ENCODE measurements at places on chromosomes 13 and 19.

- no peak for DNase-seq
Observed at GRCh38 chr19:14413693-14414181, 5.4 kb downstream of the DDX39A start.

DNA sequence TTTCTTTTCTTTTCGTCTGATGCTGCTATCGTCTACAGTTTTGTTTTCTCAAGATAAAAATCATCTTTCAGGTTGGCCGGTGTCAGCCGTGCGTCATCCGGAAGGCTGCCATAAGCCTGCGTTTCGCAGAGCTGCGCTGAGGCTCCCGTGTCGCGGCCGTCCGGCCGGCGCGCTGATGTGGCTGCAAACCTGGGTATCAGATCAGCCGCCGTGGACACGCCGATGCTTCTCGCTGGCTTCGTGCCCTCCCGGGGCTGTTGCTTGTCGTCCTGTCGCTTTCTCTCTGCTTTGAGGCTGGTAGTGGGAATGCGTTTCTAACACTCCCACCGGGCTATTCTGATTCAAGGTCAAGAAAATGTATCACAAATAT lies 45.9 kb upstream of the TFDP1 start:
- no peak for DNase-seq

DNA sequence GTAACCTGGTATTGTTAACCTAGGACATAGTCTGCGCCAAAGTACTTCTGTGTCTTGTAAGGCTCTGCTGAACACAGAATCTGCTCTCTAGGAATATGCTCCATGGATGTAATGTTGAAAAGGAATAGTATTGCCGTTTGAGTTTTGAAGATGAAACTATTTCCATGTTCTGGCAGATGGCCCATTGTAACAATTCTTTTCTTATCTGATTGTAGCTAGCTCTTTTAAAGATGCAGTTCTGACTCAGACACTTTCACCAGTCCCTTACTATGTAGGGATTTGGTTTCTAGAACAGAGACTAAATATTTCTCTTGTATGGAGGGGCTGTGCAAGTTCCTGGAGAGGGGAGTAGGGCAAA lies 185.6 kb downstream of the MTUS2 start:
- DNase-seq, result no peak

DNA sequence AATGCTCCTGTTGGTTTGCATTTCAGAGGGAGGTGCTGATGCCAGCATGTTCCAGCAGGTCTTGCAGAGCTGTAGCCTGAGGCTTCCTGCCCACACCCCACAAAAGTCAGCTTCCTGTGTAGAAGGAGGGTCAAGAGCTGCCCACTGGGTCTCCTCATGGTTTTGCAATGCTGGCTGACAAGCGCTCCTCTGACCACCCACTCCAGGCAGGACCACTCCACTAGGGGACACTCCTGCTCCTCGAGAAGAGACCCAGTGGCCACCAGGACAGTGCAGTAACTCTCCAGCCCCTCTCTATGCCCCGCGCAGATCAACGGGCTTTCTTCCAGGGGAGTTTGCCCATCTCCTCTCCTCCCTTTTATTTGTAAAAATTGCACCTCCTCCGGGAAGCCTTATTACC lies 72.9 kb upstream of the UQCRFS1 start:
- DNase-seq, result no peak

DNA sequence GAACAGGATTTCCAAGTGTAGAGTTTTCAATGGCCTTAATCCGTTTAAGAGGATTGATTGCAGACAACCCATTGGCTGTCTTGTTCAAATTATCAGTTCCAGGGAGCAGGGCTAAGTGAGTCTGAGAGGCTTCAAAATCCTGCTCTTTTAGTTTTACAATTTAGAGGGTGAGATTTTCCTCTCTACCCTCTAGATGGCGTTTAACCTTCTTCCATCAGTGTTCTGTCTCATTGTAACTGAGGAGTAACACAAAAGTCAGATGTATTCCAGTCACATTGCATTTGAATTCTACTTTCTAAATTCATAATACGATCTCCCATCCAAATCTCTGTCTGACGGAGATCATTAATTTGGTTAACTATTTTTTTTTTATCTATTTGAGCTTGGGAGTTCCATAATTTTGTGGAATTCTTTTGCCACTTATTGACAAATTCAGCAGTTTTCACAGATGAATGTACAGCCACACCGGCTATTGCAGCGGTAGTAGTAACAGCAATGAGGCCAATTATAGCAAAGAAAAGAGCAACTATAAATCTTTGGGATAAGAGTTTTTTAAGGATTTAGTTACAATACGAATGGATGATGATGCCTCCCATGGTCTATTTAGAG lies 7.8 kb upstream of the C19orf84 start:
- DNase-seq, result no peak

GRCh38 chr13:27425158-27425917 lies 919 bp downstream of the GTF3A start:
- DNase-seq, result no peak

- DNase-seq, result no peak
Observed at GRCh38 chr13:73481886-73482445, 423.2 kb downstream of the KLF5 start.

DNA sequence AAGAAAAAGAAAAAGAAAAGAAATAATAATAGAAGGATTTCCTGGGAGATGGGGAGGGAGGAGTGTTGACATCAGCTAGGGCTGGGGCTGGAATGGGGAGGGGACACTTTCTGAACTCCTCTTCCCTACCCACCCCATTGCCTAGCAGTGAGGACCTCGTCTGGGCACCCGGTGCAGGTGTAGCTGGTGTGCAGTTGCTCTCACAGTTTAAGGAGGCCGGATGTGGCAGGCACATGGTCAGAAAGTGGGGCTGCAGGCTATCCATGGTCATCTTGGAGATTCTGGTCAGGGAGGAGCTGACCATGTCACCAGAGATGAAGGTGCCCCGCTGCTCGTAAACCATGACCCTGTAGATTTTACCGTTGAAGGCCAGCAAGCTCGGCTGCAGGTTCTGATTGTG lies 8.5 kb upstream of the TUBB4A start:
- DNase-seq, result no peak

DNA sequence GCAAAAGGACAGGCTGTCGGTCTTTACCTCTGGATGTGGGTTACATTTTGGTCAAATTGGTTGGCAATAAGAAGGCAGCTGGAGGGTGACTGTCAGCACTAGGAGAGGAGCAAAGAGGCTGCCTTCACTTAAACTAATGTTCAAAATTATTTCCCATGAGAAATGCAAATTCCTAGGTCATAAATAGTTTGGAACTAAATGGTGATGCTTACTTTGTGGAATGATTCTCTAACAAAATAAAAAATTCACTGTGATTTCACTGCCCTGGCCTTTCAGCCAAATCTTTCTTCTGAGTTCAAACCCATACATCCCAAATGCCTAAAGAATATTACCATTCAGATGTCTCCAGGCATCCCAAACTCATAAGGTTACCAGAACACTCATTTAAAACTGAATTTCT lies 25.0 kb upstream of the OXGR1 start:
- no peak for DNase-seq

- DNase-seq, result no peak
Observed at GRCh38 chr13:49791315-49791710, 1.2 kb downstream of the KPNA3 start.

DNA sequence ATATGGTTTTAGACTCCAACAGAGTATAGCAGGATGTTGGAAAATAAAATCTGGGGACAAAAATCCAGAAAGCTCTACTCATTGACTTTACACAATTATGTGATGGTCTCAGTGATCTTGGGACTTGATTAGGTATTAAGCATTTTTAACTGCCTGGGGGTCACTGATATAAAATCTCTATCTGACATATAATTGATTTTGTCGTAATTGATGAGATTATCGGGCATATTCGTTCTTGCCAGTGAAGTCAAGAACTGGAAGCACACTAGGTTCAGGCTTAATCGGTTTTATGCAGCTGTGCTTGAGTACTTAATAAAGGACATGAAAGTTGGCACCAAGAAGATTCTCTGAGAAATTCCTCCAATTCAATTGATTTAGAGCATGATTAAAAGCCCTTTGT lies 390.7 kb downstream of the DCT start:
- no peak for DNase-seq

DNA sequence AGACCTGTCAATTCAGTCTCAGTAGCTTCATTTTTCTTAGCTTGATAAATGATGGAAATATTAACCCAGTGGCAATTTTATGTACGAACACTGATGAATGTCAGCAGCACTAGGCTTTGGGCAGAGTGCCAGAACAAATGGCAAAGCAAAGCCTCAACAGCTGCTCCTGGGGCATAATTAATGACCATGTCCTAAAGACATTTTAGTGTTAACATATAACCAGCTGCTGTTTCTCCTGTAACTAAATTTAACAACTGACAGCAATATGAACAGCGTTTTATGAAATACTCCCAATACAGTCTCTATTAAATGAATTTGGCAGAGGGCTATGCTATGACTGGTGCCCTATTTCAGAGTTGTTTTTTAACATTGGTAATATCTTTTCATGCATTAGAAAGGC lies 47.1 kb downstream of the ZNF568 start:
- no peak for DNase-seq

GRCh38 chr19:23561341-23561740 lies 125.7 kb downstream of the ZNF675 start:
- no peak for DNase-seq

DNA sequence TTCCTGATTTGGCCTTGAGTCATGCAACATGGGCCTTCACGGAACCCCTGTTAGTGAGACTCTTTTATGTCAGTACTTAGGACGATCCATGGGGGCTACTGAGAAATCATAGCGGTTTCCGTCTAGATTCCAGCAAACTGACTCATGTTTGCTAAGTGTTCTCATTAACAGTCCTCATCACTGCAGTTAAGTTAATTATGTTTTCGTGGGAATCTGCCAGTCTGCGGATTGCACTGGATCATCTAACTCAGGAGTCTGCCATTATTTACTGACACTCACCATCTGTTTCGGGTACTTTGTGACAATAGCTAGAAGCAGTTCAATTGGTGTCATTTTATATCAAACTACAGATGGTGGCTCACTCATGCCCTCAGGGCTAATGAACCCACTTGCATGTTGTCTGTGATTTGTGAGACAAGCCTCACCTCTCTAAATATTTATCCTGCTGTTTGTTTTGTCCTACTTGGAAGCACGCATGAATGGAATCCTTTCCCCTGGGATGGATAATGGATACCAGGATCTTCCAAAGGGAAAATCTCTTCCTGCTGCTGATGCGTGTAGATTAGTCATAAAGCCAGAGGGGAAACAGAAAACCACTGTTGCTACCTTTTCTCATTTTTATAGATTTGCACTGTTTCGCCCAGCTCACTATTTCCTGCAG lies 61.8 kb downstream of the RAB20 start:
- no peak for DNase-seq

DNA sequence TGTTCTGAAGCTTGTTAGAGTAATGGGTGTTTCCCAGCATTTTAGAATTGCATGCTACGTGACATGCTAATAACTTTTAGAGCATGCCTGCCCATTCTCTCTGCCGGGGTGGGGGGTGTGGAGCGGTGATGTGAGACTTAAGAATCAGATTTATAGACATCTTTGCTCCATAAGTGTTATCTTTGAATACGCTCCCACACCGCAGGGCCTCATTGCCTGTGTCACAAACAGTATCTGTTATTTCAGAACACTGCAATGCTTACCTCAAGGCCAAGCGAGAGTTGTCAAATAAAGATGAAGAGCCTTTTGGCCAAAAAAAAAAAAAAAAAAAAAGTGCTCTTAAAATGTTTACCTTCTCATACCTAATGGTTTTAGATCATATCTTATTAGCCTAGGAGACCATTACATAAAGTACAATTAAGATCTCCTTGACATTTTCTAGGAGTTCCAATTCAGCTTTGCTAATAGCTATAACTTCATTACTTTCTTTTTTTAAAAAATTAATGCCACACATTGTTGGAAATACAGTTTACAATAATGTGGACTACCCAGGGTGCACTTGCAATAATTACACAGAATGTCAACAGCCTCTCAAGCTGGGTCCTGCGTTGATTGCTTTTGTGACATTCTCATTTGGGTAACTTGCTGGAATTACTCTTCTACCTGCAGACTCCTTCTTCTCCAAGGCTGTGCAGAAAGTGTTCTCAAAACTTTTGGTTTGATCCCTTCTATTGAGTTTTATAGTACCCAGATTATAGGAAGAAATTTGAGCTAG lies 525.3 kb downstream of the KLF12 start:
- DNase-seq, result no peak

- no peak for DNase-seq
Observed at GRCh38 chr19:34096020-34096915, 76.0 kb upstream of the LSM14A start.

DNA sequence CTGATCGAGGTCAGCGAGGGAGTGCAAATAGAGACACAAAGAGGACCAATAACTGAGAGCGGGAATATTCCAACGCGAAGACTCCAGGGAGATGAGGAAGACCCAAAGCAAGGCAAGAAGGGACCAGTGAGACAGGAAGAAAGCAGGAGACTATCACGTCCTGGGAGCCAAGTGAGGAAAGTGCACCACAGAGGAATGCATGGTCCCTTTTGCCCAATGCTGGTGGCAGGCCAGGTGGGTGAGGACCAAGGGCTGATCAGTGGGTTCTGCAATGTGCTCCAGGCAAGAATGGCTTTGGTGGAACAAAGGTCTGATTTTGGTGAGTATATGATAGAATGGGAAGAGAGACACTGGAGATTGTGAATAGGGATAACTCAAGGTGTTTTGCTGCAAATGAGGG lies 25.4 kb downstream of the CHST8 start:
- DNase-seq, result no peak

GRCh38 chr13:45393941-45394570 lies 24.1 kb downstream of the SLC25A30 start:
- no peak for DNase-seq

DNA sequence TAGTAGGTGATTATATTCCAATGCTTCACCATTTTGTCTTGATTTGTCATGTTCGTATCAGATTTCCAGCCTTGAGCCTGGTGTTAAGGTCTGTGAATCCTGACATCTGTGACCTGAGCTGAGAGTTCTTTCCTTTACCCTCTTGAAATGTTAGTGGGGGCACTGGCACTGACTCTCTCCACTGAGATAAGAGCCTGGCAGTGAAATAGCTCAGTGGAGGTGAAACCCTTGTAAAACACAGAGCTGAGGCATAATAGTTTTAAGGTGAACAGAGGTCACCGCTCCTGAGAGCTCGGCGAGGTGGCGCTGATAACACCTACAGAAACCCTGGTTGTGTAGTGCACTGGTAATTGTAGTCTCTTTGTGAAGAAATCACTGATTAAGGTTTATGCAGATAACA lies 748.2 kb downstream of the DIAPH3 start:
- no peak for DNase-seq

GRCh38 chr13:111611651-111612050 lies 291.2 kb downstream of the TEX29 start:
- DNase-seq, result no peak

DNA sequence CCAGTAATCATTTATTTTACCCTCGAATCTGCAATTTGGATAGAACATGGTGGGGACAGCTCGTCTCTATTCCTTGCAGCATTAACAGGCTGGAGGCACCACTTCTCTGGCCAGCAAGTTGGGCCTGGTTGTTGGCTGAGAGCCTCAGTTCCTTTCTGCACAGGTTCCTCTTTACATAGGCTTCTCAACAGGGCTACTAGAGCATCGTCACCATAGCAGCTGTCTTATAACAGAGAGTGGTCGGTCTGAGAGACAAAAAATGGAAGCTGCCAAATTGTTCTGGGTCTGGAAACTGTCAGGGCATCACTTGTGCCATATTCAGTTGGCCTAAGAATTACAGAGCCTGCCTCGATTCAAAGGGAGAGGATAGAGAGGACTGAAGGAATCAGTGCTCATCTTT lies 86.7 kb downstream of the DNAJC15 start:
- DNase-seq, result no peak

GRCh38 chr19:10583036-10583776 lies 3.9 kb downstream of the AP1M2 start:
- DNase-seq, result no peak

All from esophagus squamous epithelium (tissue), 5 donors.